Stimulated activated CD8-positive, alpha-beta memory T cell treated with anti-CD3 and anti-CD28 coated beads, Interleukin-4, amount 100 ng/mL, for 4 hours (primary cell): ENCODE measurements at places on chromosomes 5 and 9.

DNA sequence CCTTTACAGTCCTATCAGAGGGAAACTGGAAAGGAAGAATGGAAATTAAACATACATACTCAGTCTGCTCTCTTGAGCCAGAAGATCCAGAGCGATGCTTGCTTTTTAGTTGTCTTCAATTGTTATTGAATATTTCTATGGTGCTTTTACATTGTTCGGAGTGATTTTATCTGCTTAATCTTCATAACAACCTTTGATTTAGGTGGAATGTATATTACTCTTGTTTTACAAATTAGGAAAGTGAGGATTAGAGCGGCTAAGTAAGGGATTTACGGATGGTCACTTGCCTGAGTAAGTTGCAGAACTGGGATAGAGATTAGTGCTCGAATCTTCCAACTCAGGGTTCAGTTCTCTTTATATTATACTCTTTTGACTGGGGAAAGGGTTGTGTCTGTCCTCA is 69.1 kb downstream of the PBX3 start:
- DNase-seq: no peak

- DNase-seq: no peak
Observed at GRCh38 chr5:74581988-74582365, 58.6 kb downstream of the ENC1 start.

GRCh38 chr5:76104027-76104426 is 20.8 kb downstream of the SV2C start:
- DNase-seq: no peak

DNA sequence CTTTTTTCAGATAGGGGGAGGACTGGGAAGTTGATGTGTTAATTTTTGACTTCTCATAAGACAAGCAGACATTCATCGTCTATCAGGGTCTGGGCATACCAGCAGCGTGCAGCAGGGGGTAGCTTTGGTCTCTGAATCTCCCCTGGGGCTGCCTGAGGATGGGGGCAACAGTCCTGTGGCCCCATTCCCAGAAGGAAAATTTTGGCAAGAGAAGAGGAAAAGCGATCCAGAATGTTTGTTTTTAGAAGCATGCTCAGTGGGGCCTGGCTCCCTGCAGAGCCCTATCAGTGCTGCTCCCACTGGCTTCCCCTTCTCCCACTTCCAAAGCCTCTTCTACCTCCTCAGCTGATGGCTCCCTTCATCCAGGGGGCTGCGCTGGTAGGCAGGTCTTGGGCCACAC is 194.8 kb upstream of the IL12B start:
- no peak for DNase-seq

- no peak for DNase-seq
Observed at GRCh38 chr5:80193401-80193800, 62.4 kb downstream of the SERINC5 start.

- DNase-seq: no peak
Observed at GRCh38 chr5:129857116-129857515, 47.1 kb upstream of the CHSY3 start.

- DNase-seq: no peak
Observed at GRCh38 chr5:74630453-74631066, 10.0 kb downstream of the ENC1 start.
